NCI-H1436 (cell line): ENCODE measurements at places on chromosomes 5 and 9.

DNA sequence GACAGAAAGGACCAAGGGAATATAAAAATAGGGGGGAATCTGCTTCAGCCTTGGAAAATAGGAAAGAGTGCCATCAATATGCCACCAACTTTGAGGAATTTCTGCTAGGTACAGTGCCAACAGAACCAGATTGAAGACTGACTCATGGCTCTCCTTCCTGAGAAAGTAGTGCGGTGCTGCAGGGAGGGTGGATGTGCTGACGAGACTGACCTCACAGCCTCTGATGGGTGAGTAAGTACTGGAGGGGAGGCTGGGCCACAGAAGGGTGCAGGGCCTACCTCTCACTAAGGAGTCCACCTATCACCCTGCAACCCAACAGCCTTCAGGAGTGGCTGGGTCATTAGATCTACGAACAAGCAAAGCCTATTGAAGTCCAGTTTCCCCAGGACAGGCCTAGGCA, 187.6 kb downstream of the GABBR2 start:
- no peak for DNase-seq

GRCh38 chr5:89204756-89205155, 321.8 kb upstream of the MEF2C start:
- DNase-seq, result no peak

GRCh38 chr5:58505502-58505901, 14.3 kb downstream of the GAPT start:
- DNase-seq, result no peak

DNA sequence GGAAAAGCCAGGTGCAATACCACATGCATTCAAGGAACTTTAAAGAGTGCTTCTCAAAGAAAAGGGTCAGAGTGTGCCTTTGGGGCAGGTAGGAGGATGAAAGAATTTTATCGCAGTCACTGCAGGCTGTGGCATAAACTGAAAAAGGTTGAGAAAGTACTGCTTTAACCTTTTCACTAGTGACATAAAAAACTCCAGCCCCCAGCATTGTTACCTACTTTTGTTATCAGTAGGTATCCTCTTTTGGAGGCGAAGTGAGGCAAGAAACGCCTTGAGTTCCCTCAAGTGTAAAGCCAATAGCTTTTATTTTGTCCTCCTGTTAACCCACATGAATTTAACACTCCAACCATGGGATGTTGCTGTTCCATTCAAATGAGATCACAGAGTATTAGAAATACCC, 64.7 kb upstream of the CHD1 start:
- DNase-seq, result no peak
